ENCODE measurements at places on chromosomes 2 and 18.
A peak's percentile ranks its signal among the peaks of the same experiment; 100 is the strongest.

GRCh38 chr2:84273406-84273805 is 185.7 kb downstream of the SUCLG1 start:
- DNase-seq, result no peak

GRCh38 chr2:154532763-154533162 is 165.7 kb upstream of the KCNJ3 start:
- DNase-seq, result no peak

- no peak for DNase-seq
Observed at GRCh38 chr2:44906972-44907371, 34.5 kb upstream of the SIX3 start.

- DNase-seq, result no peak
Observed at GRCh38 chr2:145169285-145169684, 649.4 kb upstream of the ZEB2 start.

- no peak for DNase-seq
Observed at GRCh38 chr2:162591403-162592083, 247.0 kb downstream of the KCNH7 start.

DNA sequence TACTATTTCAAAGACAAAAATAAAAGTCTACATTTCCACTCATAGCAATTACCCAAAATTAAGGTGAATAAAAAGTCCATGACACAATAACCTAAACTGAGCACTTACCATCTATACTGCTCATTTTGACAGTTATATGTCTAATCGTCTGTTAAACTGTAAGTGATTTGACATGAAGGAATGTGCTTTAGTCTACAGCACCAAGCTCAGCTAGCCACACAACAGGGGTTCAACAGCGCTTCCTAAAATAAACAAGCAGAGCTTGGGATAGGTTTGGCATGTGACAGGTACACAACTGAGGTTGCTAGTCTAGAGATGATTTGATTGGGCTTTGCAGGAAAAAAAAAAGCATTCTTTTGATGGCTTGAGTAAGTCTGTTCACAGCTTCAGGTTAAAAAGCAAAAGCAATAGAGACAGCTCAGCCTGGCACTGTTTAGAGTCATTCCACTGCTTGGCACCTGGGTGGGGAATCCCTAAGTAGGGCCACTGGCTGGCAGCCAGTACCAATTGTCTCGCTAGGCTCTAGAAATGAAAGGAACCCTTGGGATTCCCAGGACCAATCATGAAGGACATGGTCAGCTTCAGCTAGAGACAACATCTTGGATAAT is 78.6 kb downstream of the BARD1 start:
- DNase-seq, result peak; percentile 46

GRCh38 chr2:2716771-2717170 is 385.7 kb upstream of the MYT1L start:
- DNase-seq, result no peak

DNA sequence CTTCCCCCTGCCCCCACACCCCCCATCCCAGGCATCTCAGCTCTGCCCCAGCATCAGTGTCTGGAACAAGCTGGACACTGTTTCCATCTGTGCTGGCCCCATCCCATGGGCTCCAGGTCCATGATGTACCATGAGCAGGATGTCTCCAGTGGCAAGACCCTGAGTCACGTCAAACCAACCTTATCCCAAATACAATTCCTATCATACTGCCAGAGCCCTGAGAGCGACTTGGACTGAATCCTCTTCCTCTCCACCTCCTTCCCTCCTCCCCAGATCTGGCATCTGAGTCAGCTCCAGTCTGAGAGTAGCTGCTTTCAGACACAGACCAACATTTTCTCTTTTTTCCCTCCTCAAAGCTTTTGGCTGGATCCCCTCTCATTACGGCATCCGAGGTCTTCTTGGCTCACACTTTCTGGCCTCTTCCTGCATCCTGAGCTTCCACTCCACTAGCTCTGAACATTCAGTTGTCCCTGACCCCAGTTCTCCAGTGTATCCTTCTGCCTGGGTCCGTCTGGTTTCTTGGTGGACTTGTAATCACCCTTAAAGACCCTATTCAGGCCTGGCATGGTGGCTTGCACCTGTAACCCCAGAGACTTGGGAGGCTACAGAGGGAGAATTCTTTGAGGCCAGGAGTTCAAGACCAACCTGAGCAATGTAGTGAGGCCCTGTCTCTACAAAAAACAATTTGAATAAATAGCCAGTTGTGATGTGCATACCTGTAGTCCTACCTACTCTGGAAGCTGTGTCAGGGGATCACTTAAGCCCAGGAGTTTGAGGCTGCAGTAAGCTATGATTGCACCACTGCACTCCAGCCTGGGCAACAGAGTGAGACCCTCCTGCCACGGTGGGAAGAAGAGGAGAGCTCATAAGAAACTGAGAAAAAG is 68.3 kb downstream of the ACKR3 start:
- DNase-seq, result no peak

GRCh38 chr2:33678436-33678835 is 79.3 kb upstream of the FAM98A start:
- no peak for DNase-seq
